ENCODE measurements at places on chromosomes 6 and 20.

- DNase-seq, result peak; percentile 95
These were observed 80.8 kb upstream of the VSTM2L start for GRCh38 chr20:37822141-37822601.

GRCh38 chr6:38337819-38338465 is 301.8 kb downstream of the BTBD9 start:
- DNase-seq, result peak; percentile 87

DNA sequence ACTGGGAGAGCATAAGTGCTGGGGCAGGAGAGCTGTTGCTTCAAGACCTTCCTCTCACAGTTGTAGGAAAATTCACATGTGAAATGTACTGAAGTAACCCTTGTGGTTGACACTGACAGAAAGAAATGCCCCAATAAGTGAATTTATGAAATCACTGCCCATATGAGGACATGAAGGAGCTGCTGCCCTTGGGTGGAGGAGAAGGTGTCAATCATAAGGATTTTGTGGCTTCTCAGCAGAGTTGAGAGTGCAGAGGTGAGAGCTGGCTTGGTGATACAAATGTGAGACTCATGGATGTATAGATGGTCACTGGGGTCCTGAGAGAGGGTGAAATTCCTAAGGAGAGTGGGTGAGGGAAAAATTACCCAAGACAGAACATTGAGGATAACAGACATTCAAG is 33.9 kb upstream of the CMTR1 start:
- DNase-seq, result no peak

DNA sequence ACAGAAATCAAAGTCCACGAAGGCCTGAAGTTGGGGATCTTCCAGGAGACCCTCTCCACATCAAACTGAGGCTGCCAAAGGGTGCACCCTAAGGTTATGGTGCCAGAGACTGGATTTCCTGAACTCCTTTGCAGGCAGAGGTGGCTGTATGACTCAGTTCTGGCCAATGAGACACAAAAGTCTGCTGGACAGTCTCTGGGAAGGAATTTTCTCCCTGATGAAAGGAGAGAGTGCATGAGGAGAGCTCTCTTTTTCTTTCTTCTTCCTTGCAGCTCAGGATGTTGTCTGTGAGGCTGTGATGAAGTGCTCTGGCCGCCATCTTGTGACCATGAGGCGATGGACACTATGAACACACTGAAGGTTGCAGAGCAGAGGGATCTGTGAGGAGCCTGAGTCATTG is 85.2 kb downstream of the MDGA1 start:
- no peak for DNase-seq

DNA sequence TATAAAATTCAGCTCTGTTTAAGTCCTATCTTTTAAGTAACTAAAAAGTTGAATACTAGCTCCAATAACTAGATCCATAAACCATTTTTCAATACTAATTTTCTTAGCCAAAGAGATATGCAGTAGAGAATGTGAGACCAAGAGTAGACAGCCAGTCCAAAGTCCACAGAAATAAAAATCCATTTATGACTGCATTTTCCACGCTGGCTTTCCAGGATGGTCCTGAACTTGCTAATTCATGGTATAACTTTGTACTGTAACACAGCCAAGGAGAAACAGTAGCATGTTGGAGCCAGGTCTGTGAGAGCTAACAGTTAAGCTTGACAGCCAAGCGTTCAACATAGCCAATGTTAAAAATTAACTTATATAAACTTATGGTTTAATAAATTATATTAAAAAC is 156.2 kb downstream of the GMPR start:
- no peak for DNase-seq

DNA sequence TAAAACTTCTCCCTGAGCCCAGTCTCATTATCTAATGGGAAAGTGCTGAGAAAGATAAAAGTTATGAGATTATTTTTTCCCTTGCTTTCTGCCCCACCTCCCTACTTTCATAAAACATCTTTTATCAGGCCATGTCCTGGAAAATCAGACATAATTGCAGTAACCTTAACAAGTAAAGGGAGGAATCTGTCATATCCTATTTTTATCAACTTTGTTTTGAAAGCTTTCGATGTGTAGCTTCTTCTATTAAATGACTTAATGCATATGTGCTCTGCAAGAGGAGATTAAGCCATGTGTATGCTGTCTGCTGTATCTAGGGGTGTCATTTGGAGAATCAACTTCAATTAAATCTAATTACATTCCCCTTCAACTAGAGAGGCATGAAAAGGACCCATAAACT is 408.9 kb downstream of the CBLN4 start:
- DNase-seq, result no peak

DNA sequence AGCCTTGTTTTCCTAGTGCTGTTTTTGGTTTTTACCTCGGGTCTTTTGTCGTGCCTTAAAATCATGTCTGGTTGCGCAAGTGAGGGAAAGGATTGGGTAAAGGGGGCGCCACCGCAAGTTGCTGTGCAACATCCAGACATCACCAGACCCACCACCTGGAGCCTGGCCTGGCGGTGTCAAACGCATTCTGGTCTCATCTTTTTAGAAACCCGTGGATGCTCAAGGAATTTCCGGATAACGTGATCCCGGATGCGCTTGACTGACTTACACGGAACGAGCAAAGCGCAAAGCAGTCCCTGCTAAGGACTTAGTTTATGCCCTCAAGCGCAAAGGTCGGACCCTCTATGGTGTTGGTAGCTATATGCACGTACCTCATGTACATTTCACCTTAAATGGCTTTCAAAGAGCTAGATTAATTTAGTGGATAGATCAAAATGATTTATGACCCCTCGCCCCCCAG is 105.2 kb downstream of the OR2B2 start:
- DNase-seq, result peak; percentile 72

- DNase-seq, result no peak
These were observed 34.3 kb downstream of the FARS2 start for GRCh38 chr6:5295623-5296022.
